Naive thymus-derived CD8-positive, alpha-beta T cell (primary cell): ENCODE measurements at places on chromosomes 12 and 14. TPM values are rescaled to one million over a fixed set of nuclear protein-coding genes. Genes with fewer than 3 reads are reported as not detected.

- no peaks in the 10 kb centered on the region for H3K27me3 ChIP-seq
- no peak for DNase-seq
- peak overlapping the region; percentile 94 for H3K4me3 ChIP-seq
- peaks cover 43% of the 10 kb centered on the region for H3K4me1 ChIP-seq
- peaks cover 16% of the 10 kb centered on the region for H3K36me3 ChIP-seq
Observed at GRCh38 chr12:64450711-64451486, 1.0 kb upstream of the TBK1 start.

GRCh38 chr14:99324291-99324690, 52.3 kb upstream of the BCL11B start:
- DNase-seq = no peak
- H3K4me1 ChIP-seq = no peaks in the 10 kb centered on the region
- no peaks in the 10 kb centered on the region for H3K36me3 ChIP-seq
- peaks cover 4% of the 10 kb centered on the region for H3K27me3 ChIP-seq
- H3K4me3 ChIP-seq = no peak overlapping the region

GRCh38 chr14:76235628-76236027, 83.9 kb downstream of the GPATCH2L start:
- H3K36me3 ChIP-seq = peaks cover 54% of the 10 kb centered on the region
- H3K27me3 ChIP-seq = peaks cover 2% of the 10 kb centered on the region
- no peak overlapping the region for H3K27ac ChIP-seq

- no peak overlapping the region for H3K27ac ChIP-seq
- H3K36me3 ChIP-seq = no peaks in the 10 kb centered on the region
Observed at GRCh38 chr12:13093191-13093847, 10.1 kb downstream of the GSG1 start.

GRCh38 chr14:86796221-86797074, 1196.5 kb downstream of the GALC start:
- H3K4me1 ChIP-seq = no peaks in the 10 kb centered on the region
- H3K27me3 ChIP-seq = no peaks in the 10 kb centered on the region
- no peak overlapping the region for H3K27ac ChIP-seq
- no peak overlapping the region for H3K4me3 ChIP-seq
- no peaks in the 10 kb centered on the region for H3K36me3 ChIP-seq

DNA sequence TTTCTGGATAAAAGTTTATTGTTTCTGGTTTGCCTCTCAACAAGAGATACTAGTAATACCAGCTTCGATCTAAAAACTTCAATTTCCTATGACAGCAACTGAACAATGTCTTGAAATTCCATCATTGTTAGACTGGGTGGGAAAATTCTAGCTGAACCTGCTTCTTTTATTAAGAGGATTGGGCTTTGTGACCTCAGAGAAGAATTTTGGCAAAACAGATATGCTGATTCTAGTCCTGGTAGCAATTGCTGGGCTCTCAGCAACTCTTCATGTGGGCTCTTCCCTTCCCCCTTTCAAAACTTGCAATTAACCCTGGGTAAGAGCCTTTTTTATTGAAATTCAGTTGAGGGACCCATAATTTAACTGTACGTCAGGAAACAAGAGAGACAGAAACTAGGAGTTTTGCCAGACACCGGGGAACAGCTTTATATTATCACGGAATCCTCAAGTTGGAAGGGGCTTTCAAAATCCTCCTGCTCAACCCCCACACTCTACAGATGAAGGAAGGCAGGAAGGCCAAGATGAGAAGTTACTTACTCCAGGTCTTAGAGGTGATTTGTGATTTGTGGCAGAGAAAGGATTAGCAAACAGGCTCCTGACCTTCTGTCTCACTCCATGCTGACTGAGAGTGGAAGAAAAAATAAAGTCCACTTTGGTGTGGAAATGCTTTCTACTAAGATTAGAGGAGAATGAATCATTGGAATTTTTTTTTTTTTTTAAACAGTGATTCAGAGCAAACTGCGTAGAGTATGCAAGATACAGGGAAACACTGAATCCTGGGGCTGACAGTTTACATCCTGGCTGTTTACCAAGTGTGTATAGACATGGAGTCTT, 239.0 kb upstream of the ATP2B1 start:
- peaks cover 65% of the 10 kb centered on the region for H3K4me1 ChIP-seq
- no peaks in the 10 kb centered on the region for H3K36me3 ChIP-seq
- peak overlapping the region; percentile 88 for H3K27ac ChIP-seq
- no peak for DNase-seq

DNA sequence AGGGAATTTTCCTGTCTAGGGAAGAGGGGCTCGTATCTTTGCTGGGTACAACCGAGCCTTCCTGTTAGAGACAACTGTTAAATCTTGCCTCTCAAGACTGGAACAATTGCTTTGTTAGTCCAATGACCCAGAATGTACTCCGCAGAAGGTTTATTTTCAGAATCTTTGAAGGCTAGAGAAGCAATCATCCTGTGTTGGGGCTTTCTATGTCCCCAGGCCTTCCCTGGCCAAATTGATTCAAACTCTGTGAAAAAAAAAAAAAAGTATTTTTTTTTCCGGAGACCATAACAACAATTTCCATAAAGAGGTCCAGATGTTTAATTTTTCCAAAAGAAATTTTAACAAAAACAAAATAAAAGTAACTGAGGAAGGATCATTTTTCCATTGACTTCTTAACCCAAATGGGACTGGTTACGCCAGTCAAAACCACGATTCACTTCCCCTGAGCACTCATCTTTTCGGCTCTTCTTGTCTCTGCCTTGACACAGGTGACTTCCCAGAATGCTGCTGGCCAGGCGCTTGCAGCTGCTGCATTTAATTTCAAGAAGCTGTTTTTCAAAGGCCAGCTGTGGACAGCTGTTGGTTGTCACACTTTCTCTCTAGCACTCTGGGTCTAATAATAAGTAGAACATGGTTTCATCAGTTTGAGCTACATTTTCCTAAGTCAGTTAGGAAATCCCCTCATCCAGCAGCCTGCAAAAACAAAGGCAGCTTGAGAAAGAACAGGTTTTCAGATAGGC, 81.6 kb upstream of the MANSC4 start:
- H3K27me3 ChIP-seq = peaks cover 11% of the 10 kb centered on the region
- no peak overlapping the region for H3K4me3 ChIP-seq
- no peaks in the 10 kb centered on the region for H3K36me3 ChIP-seq
- H3K4me1 ChIP-seq = no peaks in the 10 kb centered on the region

GRCh38 chr14:69688299-69688649, 76.9 kb downstream of the SUSD6 start:
- no peak for DNase-seq
- H3K27me3 ChIP-seq = no peaks in the 10 kb centered on the region
- no peak overlapping the region for H3K4me3 ChIP-seq
- H3K27ac ChIP-seq = no peak overlapping the region

- H3K27ac ChIP-seq = no peak overlapping the region
- DNase-seq = no peak
- peaks cover 4% of the 10 kb centered on the region for H3K36me3 ChIP-seq
- H3K4me1 ChIP-seq = peaks cover 24% of the 10 kb centered on the region
Observed at GRCh38 chr14:23101986-23102625, 2.7 kb downstream of the CIROP start.

DNA sequence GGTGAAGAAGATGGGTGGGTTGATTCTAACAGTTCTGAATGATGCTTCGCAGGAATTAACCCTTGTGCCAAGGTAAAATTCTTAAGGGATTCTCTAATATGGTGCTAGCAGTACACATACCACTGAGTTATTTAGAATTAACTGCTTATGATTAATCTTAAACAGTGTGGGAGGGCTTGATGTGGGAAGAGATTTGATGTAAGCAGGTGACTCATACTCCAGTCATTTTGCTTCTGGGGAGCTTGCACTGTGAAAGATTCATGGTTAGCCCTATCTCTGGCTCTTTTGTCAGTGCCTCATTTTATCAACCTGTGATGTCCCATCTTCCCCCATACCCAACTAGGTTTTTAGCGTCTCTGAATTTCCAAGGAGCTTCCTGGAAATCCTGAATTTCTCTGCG, 83.8 kb downstream of the NRXN3 start:
- no peak for DNase-seq
- no peaks in the 10 kb centered on the region for H3K36me3 ChIP-seq
- peaks cover 8% of the 10 kb centered on the region for H3K27me3 ChIP-seq
- no peaks in the 10 kb centered on the region for H3K4me1 ChIP-seq

DNA sequence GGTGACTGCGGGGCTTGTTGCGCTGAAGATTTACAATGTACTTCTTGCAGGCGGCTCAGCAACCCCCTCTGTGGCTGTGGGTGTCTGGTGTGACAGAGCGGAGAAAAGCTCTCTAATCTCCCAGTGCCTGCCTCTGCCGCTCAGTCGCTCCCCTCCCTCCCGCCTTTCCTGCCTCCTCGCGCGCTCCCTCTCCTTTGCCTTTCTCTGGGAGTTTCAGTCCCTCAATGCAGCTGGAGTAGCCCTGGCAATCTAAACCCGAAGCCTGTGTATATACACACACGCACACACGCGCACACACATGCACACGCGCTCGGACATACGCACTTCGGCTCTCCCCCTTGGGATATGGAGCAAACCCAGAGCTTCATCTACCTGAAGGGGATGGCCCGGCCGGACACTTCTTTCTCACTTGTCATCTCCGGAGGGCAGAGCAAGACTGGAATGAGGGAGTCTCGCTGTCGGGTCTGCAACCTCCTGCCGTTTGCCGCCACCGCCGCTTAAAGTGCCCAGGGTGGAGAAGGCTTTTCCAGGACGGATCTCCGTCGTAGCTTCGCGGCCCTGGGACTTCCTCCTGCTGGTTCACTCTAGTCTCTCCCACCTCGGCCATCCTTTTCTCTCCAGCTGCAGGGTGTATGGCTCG, 599 bp upstream of the TRHDE start:
- H3K27me3 ChIP-seq = peaks cover 28% of the 10 kb centered on the region
- H3K27ac ChIP-seq = peak overlapping the region; percentile 53
- no peak overlapping the region for H3K4me3 ChIP-seq
- DNase-seq = no peak

DNA sequence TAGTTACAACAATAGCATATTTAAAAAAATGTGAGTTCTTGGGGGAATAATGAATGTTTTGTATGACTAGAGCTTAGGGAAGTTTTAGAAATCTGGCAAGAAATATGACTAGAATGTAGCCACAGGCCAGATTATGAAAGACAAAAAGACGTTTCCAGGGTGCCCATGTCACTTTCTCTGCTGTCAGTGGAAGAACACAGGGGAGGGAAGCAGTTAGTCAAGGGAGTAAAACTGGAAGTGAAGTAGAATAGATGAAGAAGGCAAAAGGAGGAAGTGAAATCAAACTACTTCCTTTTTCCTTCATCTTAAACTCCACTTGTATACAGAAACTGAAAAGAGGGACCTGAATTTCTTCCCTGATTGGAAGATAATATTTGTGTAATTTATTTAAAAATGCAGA, 81.2 kb upstream of the ATP2B1 start:
- no peaks in the 10 kb centered on the region for H3K27me3 ChIP-seq
- no peaks in the 10 kb centered on the region for H3K36me3 ChIP-seq
- peak overlapping the region; percentile 50 for H3K4me3 ChIP-seq
- H3K4me1 ChIP-seq = peaks cover 2% of the 10 kb centered on the region

DNA sequence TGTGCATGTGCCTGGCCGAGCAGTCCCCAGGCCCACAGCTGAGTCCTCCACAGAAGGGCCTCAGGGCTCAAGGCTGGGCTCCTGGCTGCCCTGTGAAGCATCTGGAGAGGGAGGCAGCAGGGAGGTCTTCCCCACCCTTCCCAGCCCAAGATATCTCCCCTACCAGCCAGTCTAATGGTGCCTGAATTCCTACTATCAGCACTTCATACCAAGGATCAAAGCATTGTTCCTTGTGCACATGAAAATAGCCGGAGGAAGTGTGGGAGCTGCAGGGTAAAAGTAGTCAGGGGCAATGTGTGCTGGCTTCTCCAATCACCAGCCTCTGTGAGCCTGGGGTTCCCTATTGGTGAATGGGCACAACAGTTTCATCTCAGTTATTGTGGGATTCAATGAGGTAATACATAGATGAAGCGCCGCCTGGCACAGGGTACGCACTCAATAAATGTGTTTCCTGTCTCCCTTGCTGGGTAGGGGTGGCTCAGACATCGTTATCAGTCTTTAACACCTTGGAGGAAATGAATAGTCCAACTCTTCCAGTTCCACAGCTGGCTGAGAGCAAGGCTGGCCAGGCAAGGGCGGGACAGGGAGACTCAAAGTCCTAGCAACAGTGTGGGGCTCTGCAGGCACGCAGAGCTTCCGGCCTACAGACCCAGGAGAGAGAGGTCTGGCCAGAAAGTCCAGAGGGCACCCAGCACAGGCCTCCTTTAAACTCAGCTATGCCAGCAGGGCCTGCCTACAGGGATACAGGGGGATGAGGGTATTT, 39.1 kb upstream of the PNMA1 start:
- H3K4me1 ChIP-seq = peaks cover 97% of the 10 kb centered on the region
- peak; percentile 47 for DNase-seq
- peak overlapping the region; percentile 84 for H3K4me3 ChIP-seq
- no peaks in the 10 kb centered on the region for H3K36me3 ChIP-seq
- peak overlapping the region; percentile 99 for H3K27ac ChIP-seq

- H3K27me3 ChIP-seq = no peaks in the 10 kb centered on the region
- H3K36me3 ChIP-seq = no peaks in the 10 kb centered on the region
- H3K27ac ChIP-seq = no peak overlapping the region
- H3K4me1 ChIP-seq = peaks cover 5% of the 10 kb centered on the region
Observed at GRCh38 chr12:38776647-38777046, 128.7 kb downstream of the CPNE8 start.

DNA sequence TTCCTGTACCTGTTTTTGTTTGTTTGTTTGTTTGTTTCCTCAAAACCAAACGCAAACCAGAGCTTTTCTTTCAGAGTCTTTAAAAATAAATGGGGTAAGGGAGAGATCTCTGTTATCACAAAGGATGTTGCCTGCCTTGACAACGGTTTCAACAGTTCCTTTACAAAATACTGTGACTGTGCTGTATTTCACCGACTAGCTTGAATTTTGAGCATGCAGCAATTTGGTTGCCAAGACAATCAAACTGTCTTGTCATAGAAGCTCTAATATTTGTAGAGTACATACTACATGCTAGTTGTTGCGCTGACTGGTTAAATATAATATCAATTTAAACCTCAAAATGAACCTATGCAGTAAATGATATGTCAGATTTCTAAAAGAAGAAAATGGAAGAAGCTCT, 22.4 kb upstream of the TCP11L2 start:
- H3K27me3 ChIP-seq = peaks cover 3% of the 10 kb centered on the region
- no peaks in the 10 kb centered on the region for H3K36me3 ChIP-seq
- no peak overlapping the region for H3K27ac ChIP-seq

Gene TMEM132D
- total RNA-seq = not detected

Gene NKX2-1
- not detected for total RNA-seq

Gene GUCY2C
- total RNA-seq = not detected

Gene RNU6-7
- not detected for total RNA-seq

Gene PSME1
- 203 TPM for total RNA-seq

Gene CCDC196
- not detected for total RNA-seq

Gene LRRIQ1
- not detected for total RNA-seq

Gene EML5
- total RNA-seq = 7.3 TPM

Gene C12orf76
- total RNA-seq = 22.3 TPM
